ENCODE measurements at places on chromosomes 16 and 17. TPM values are rescaled to one million over a fixed set of nuclear protein-coding genes. Genes with fewer than 3 reads are reported as not detected.

- peak; percentile 83 for DNase-seq
These were observed at the start of gene CIITA for GRCh38 chr16:10876799-10877341. TSS of gene CIITA (plus strand) at chr16:10877202. CDS start at chr16:10877331, 129 bp downstream.

The CHST4 gene
- polyA plus RNA-seq = not detected

The ZNF771 gene
- 6.0 TPM for polyA plus RNA-seq

The TRAP1 gene
- polyA plus RNA-seq = 53.5 TPM

DNA sequence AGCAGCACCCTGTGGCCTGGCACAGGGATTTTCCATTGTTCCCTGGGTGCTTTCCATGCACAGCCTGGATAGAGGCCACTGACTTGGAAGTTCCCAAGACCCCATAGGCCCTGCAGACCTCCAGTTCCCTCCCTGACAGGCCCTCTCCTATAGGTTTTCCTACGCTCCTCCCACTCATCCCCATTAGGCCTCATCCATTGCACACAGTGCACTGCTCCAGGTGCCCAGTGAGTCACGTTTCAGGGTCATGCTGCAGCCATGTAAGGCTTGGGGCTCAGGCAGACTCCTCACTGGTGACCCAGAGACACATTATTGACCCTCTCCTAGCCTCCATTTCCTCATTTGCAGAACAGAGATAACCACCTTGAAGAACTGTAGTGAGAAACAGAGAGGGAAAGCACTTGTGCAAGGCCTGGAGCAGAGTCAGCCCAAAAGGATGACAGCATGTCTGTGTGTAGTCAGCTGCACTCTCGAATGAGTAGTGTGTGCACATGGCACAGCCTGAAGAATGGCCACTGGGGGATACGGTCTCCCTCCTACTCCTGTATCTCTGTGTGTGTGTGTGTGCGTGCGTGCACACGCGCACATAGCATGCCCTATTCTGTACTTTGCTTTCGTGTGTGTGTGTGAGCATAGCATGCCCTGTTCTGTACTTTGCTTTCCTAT lies 26.8 kb downstream of the DRC3 start:
- DNase-seq = no peak

DNA sequence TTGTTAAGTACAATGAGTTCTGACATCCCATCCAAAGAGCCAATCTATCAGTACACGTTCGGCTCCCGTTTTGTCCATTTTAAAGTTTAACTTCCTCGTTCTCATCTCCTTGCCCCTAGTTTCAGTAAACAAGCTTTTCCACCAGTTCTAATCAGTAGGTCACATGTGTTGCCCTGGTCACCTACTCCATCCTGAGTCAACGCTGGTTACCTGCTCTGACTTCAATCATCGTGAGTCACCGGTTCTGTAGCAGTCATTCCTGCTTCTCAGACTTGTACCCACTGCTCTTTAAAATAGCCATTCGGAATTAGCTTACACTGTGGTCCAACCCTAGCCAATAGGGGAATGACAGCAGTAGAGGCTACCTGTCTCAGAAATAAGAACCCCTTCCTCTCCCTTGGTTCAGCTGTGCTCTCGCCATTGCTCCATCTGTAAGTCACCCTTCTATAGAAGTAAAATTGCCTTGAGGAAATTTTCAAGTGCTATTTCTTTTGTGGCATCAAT lies 191.0 kb downstream of the CPPED1 start:
- DNase-seq = no peak

The PPM1E gene
- 0.05 TPM for polyA plus RNA-seq

GRCh38 chr16:7962091-7962879 lies 628.0 kb downstream of the TMEM114 start:
- DNase-seq = no peak

GRCh38 chr16:3797473-3797872 lies 80.1 kb upstream of the TRAP1 start:
- no peak for DNase-seq

DNA sequence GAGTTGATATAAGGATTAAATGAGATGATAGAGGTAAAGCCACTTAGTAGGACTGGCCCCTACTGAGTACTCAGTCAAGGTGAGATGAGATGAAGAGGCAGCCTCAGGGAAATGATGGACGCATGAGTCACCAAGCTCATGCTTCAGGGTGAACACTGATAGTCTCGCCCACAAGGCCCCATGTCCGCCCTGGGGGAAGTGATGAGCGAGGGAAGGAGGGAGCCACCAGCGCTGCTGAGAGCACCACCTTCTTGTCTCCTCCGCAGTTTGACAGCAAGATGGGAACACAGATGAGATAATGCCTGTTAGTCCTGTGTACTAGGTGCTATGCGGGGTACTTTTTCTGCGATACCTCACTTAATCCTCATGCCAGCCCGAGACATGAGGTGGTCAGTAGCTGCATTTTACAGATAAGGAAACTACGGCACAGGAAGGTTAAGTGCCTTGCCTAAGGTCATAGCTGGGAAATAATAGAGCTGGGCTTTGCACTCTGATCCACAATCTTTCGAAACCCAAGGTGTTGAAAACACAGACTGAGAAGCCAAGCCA lies 383.0 kb downstream of the CPPED1 start:
- no peak for DNase-seq

GRCh38 chr17:36807496-36808179 lies 129.6 kb upstream of the LHX1 start:
- DNase-seq = no peak

DNA sequence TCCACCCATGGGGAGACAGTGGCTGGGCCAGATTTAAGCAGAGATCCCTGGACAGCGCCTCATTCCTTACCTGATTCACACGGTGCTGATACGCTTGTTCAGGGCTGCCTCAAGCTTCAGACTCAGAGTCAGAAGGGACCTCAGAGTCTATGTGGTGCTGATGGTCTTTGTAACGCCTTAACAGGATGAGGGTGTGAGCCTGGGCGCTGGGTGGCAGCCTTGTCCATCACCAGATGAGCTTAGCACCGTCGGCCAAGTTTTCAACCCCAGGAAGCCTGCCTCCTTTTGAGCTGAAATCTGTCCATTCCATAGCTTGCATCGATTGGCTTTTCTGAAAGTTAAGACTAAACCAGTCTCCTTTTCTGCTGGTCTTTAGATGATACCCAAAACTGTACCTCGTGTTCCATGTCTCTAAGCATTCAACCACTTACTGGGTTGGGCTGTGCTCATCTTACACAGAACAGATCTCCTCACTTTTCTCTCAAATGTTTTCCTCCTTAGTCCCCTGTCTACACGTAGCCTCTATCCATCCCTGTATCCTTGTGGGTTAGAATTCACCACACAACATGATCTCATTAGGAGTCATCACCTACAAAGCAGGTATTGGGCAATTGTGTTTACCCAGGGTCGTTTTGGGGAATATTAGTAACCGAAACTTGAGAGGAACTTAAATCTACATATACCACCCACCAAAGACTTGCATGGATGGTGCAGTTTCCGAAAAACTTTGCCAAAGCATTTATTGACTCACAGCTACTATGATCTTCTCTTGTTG lies 573.4 kb downstream of the CDH13 start:
- DNase-seq = no peak

DNA sequence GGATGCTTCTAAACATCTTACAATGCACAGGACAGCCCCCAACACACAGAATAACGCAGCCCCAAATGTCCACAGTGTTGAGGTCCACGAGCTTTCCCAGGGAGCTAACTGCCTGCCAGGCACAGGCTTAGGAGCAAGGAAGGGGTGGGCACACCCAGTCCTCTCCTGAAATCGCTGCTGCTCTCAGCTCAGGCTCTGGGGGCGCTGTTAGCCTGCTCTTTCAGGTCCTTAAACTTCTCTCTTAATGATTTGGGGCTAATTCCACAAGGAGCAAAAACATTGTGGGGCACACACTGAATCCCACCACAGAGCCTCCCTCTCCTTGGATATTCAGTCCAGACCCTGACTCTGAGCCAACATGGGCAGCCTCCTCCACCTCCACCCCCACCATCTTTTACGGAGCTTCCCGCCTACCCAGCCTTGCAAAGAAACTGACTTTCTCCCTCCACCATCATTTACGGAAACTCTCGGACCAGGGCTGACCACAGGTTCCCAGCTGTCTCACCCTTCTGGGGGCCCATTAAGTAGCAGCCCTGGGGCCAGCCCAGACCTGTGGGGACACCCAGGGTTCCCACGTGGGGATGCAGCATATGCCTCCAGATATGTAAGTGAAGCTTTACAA lies 1.1 kb downstream of the CD300H start:
- no peak for DNase-seq

DNA sequence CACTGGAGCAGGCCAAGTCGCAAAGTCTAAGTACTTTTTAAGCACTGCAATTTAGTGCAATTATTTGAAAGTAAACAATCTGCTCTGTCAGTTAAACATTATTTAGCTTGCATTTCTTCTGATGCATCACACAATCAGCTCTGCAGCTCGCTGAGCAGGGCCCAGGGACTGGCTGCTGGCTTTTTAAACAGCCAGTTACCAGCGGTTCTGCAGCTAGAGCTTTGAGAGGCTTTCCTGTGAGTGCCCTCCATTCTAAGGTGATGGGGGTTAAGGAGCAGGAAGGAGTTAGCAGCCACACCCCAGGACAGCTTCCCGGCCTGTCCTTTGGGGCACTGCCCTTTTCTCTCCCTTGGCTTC lies 154.3 kb downstream of the SALL1 start:
- no peak for DNase-seq

GRCh38 chr16:74605746-74606520 lies 981 bp downstream of the GLG1 start:
- no peak for DNase-seq

The CCDC144A gene
- 1.5 TPM for polyA plus RNA-seq

The PGAP3 gene
- 22.4 TPM for polyA plus RNA-seq

GRCh38 chr17:49959183-49959935 lies 9.6 kb upstream of the DLX4 start:
- no peak for DNase-seq

The KRTAP2-1 gene
- polyA plus RNA-seq = not detected

DNA sequence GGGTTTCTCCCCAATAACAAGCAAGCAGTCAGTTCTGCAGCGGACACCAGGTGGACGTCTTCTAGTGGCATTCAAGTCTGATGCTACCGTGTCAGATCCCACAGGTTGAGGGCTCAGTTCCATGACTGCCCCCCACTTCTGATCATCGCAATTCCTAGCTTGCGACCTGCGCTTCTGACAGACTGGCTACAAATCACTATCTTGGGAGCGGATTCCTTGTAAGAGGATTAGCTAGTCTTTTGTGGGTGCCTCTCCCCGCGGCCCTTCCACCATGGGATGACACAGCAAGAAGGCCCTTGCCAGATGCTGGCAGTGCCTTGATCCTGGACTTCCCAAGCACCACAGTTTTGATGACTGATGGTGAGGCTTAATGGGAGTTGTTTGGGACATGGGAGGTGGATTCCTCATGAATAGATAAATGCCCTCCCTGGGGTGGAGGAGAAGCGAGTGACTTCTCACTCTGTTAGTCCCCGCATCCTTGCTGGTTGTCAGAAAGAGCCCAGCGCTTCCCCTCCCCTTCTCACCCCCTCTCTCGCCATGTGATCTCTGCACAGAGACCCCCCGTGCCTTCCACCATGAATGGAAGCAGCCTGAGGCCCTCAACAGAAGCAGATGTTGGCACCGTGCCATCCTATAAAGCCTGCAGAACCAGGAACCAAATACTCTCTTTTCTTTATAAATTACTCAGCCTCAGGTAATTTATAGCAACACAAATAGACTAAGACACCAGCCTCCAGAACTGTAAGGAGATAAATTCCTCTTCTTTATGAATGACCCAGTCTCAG lies 19.1 kb downstream of the CDIP1 start:
- DNase-seq = no peak

GRCh38 chr17:44707755-44708400 lies 587 bp upstream of the DBF4B start:
- no peak for DNase-seq

- DNase-seq = no peak
These were observed 470 bp downstream of the KRT23 start for GRCh38 chr17:40936976-40937375.

GRCh38 chr17:61235827-61236197 lies 163.8 kb upstream of the TBX2 start:
- no peak for DNase-seq

DNA sequence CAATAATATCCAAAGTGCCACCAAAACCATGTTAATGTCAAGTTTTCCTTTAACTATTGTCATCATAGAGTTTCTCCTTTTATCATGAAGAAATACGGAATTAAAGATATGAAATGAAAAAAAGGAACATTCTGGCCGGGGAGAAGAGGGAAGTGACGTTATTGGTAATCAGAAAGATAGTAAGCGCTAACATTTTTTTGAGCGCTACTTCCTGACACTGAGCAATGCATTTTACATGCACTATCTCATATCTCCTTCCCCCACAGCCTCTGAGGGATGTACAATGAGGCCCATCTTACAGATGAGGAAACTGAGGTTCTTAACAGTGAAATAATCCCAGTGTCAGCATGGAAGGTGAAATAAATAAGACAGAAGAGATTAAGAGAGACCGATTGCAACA lies 410.9 kb downstream of the SOX9 start:
- no peak for DNase-seq

The KRT40 gene
- not detected for polyA plus RNA-seq

The CA7 gene
- not detected for polyA plus RNA-seq

GRCh38 chr17:79983456-79983855 lies 52.2 kb downstream of the TBC1D16 start:
- no peak for DNase-seq

- DNase-seq = no peak
These were observed 23.0 kb downstream of the ARHGAP23 start for GRCh38 chr17:38451030-38451839.

The NACA2 gene
- polyA plus RNA-seq = not detected

- peak; percentile 69 for DNase-seq
These were observed 14.9 kb upstream of the CBFB start for GRCh38 chr16:67013823-67014633.

DNA sequence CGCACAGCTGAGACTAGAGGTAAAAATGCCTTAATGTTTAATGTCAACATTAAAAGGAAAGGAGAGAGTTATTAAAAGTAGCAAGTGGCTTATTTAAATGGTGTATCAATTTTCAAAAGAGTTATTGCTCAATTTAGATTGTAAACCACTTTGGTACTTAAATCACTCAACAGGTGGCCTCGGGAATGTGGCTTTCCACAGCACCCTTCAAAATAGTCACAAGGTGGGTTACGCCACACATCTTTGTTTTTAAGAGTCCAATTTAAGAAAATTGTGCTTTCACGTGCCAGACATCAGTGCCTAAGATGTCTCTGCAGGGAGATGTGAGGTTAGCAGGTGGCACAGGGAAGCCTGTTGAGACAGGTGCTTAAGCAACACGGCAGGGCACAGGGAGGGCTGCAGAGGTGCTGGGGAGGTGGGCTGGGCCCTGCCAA lies 27.5 kb upstream of the ADCY7 start:
- no peak for DNase-seq

GRCh38 chr17:42675965-42676423 lies 800 bp downstream of the PLEKHH3 start:
- no peak for DNase-seq

DNA sequence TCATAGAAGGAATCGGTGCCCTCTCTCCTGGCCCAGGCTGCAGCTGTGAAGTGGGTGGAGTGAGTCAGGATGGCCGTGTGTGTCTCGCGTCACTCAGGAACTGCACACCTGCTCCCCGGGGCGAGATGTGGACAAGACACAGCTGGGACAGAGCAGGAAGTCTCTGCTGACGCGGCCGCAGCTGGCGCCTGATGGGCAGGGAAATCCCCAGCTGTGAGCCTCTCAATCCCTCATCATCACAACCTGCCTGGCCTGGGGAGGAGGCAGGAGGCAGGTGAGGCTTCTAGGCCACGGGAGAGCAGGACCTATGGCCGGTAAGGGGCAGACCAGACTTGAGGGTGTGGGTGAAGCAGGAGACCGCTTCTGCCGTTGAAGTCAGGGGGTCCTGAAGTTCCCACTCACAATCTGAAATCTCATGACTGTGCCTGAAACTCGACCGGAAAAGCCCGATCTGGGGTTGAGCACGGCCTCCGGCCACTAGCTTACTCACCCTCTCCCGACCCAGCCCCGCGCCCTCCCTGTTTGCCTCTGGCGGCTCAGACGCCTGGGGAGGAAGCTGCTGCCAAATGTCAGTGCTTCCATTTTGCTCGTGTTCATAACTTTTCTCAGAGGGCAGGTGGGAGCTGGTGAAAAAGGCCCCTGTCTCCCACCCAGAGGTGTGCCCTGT lies 1.1 kb upstream of the TRPV3 start:
- peak; percentile 32 for DNase-seq
